ENCODE measurements at places on chromosomes 3 and 15.
A peak's percentile ranks its signal among the peaks of the same experiment; 100 is the strongest.

DNA sequence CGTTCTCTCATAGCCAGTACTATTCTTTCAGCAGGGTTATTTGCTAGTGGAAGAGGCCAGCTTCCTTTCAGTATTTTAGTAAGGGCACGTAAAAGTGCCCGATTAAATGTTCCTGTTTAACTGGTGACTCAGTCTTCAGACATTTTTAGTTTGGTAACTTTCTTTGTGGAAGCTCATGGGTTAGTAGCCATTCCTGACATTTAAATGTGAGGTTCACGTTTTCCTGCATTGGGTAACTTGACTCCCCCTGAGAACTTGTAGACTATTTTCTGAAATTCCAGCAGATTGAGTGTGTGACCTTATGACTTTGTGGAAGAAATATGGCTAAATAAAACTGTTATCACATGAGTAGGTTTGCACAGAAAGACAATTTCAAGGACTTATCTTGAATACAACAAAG is 16.9 kb downstream of the ABHD2 start:
- DNase-seq = peak; percentile 87

GRCh38 chr3:24096695-24097290 is 151.7 kb downstream of the NR1D2 start:
- no peak for DNase-seq

GRCh38 chr3:15300323-15301078 is 31.9 kb downstream of the SH3BP5 start:
- DNase-seq = peak; percentile 92

DNA sequence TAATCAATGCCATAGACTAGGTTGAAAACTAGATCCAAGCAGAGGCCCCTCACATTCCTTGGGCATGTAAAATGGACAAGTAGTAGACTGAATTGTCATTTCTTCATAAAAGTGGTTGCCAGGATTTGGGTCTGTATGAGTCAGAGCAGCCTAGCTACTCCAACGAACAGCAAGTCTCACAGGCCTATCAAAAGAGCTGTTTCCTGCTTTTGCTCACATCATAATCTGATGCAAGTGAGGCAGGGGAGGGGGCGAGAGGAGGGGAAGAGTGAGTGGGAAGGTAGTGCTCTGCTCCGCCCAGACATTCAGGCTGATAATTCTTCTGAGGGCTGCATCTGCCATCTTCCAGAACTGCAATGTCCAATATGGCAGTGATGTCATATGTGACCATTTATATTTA is 228.9 kb upstream of the PRICKLE2 start:
- peak; percentile 54 for DNase-seq

- no peak for DNase-seq
These were observed 74.7 kb downstream of the IL1RAP start for GRCh38 chr3:190588570-190588969.

GRCh38 chr3:66418475-66418931 is 82.3 kb downstream of the LRIG1 start:
- no peak for DNase-seq
